ENCODE measurements at places on chromosomes 7 and 10.

GRCh38 chr10:63007112-63007511, 126.0 kb upstream of the NRBF2 start:
- DNase-seq = no peak

DNA sequence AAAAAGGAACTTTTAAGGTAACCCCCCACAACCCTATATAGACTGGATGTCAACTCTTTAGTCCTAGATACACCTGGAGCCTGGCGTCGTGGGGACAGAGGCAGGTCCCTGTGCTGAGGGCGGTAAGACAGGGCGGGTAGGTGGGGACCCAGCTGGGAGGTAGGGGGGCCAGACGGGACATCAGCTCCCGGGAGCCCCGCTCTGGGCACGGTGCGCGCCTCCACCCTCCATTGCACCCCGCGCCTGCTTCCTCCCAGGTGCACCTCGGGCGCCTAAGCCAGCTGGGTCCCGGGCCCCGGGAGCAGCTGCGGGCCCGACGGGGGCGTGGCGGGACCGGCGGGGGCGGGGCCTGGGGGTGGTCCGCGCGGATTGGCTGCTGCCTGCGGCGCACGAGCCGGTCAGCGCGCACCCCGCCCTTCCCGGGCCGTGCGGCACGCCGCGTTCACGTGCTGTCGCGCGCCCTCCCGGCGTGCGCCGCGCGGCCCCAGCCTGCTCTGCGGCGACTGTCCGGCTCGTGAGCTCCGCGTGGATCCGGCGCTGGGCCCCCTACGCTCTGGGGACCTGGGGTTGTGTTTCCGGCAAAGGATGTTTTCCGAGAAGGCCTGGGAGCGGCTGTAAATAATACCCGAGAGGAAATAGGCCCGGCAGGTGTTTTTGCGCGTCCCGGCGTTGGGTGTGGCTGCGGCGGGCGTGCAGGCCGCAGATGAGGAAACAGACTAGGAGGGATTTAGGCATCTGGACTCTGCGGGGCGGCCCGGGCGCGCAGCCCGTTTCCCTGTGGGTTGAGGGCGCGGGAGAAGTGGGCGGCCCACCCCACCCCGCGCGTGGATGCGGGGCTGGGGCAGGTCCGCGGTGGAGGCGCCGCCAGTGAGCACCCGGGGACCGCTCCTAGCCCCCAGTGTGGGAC, 39.1 kb upstream of the PFKFB3 start:
- DNase-seq = peak; percentile 86

- no peak for DNase-seq
Observed at GRCh38 chr7:159051916-159052315, 92.8 kb downstream of the VIPR2 start.

DNA sequence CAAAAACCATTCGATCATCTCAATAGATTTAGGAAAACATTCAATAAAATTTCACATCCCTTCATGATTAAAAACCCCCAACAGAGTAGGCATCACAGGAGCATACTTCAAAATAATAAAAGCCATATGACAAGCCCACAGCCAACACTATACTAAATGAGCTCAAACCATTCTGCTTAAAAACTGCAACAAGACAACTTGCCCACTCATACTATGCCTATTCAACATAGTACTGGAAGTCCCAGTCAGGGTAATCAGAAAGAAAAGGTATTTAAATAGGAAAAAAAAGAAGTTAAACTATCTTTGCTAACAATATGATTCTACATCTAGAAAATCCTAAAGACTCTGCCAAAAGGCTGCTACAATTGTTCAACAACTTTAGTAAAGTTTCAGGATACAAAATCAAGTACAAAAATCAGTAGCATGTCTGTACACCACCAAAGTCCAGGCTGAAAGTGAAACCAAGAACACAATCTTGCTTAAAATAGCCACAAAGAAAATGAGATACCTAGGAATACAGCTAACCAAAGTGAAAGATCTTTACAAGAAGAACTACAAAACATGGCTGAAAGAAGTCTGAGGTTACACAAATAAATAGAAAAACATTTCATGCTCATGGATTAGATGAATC, 882.6 kb downstream of the GRM8 start:
- DNase-seq = no peak

GRCh38 chr10:25457552-25457951, 282.8 kb downstream of the GPR158 start:
- DNase-seq = no peak
